ENCODE measurements at places on chromosomes 12 and 14. TPM values are rescaled to one million over a fixed set of nuclear protein-coding genes. Genes with fewer than 3 reads are reported as not detected.

KRT3 gene
- total RNA-seq, result not detected

GPX2 gene
- not detected for total RNA-seq

EIF2S3B gene
- total RNA-seq, result not detected

ALG10B gene
- 5.8 TPM for total RNA-seq

KRT79 gene
- total RNA-seq, result not detected

FSCB gene
- total RNA-seq, result not detected

SERPINA1 gene
- 5.2 TPM for total RNA-seq

CCDC177 gene
- total RNA-seq, result not detected

C12orf56 gene
- total RNA-seq, result not detected

TMEM229B gene
- total RNA-seq, result 2.0 TPM

ABCD2 gene
- total RNA-seq, result 3.4 TPM

Data from heart left ventricle (tissue), 16 donors.